Left ventricle myocardium superior (tissue), 1 donor: ENCODE measurements at places on chromosomes 5 and 9. TPM values are rescaled to one million over a fixed set of nuclear protein-coding genes. Genes with fewer than 3 reads are reported as not detected.
A peak's percentile ranks its signal among the peaks of the same experiment; 100 is the strongest.

- DNase-seq: no peak
Observed at GRCh38 chr9:127132921-127133647, 10.6 kb upstream of the ANGPTL2 start.

DNA sequence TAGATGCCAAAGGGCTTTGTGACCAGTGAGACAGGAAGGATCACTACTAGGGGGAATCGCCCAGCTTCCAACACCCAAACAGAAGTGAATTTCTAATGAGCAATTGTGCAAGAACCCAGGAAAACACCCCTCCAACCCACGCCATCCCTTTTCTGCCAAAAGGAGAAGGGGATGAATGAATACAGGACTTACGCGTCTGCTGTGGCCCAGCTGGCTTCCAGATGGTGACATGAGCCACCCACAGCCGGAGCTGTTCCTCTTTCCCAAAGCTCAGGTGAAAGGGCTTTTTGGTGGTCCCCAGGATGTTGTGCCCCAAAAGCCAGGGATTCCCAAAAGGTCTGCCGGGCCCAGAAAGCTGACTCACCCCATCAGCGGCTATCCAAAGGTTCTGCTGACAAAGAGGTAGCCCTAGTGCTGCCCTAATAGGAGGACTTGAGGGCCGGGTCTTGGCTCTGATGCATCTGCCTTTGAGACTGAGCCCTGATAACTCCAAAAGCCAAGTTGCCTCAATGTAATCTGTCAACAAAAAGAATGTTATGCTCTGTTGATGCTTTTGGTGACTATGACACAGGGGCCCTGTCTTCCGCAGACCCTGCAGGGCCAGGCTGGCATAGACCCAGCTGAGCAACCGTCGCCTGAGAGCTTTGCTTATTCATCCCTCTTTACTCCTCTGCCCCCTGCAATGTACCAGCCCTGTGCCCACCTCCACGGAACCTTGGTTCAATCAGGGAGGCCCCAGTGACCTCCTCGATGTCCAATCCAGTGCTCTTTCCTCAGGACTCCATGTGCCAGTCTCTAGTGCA lies 14.5 kb downstream of the GSN start:
- DNase-seq: peak; percentile 81

DNA sequence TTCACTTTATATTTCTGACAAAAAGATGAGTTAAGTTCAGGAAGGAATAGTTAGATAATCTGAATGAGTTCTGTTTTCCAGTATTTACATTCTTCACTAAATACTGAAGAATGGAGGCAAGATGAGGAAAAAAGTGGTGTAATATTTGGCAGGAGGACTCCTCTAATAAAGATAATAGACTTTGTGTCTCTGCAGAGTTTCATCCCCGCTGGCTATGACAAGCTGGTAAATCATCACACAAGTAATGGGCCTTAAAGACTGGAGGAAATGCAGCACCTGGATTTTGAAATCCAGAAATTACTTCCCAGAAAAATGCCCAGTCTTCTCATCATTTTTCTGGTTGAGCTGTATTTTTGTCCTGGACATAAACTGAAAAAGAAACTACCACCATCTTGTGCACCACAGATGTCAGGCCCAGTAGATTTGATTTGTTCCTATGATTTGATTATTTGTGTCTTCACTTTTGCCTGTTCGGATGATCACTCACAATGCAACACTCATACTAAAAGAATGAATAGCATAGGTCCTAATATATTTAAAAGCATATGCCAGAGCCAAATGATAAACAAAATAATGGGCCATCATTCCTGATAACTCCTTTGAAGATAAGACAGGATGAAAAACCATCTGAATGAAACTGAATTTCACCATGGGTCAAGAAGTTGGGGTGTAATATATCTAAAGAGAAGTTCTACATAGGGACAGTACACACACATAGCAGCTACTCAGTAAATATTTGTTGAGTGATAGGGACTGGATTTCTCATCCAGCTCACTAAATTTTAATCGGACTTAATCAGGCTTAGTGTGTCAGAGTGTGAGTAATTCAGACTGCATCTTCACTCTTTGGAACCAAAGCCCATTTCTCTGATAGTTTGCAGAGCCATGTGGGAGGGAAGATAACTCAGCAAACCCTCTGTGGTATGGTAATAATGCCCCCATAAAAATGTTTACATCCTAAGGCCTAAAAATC lies 200.5 kb downstream of the HINT1 start:
- no peak for DNase-seq

DNA sequence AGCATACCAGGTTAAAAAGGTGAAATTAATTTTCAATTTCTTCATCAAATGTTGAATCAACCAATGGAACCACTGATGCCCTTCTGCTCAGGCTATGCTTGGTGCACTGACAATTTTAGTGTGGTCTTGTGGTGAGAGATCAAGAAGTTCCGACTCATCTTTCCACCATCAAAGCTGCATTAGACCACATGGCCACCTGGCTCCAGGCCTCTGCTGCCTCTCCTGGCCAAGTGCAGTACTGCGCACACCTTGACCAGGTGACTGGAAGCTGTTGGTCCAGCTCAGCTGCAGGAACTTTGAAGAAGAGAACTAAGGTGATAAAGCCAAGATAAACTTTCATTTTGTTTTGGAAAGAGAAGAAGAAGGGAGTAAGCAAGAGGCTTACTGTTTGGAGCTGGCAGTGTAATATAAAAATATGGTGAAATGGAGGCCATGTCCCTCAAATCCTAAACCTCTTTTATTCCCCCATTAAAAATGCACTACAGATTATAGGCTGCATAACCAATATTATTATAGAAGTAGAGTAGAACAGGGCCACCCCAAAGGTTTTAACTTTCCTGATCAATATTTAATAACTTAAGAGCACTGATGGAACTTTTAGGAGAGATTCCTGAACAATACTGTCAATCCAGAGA lies 315.5 kb upstream of the C9orf72 start:
- DNase-seq: no peak

DNA sequence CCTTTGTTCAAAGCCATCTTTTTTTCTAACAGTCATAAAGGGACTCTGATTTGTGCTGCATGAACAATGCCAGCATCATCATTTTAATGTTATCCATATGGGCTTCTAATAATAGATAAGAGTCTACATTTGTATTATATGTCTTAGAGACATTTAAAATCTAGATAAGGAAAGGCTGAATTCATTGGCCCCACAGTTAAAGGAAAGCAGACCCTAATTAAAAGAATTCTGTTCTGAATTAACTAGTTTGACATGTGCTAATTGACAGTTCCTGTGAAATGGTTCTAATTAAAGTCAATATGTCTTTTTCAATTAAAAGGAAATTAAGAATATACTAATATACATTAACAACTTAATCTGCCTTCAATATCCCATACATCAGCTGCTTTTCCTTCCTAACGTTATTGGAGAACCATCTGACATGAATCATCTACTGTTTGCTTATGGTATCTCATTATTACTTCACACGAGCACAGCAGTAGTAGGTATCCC lies 104.7 kb downstream of the NR2F1-AS1 start:
- no peak for DNase-seq

- DNase-seq: no peak
Observed at GRCh38 chr9:90307167-90307833, 335.3 kb downstream of the DIRAS2 start.

DNA sequence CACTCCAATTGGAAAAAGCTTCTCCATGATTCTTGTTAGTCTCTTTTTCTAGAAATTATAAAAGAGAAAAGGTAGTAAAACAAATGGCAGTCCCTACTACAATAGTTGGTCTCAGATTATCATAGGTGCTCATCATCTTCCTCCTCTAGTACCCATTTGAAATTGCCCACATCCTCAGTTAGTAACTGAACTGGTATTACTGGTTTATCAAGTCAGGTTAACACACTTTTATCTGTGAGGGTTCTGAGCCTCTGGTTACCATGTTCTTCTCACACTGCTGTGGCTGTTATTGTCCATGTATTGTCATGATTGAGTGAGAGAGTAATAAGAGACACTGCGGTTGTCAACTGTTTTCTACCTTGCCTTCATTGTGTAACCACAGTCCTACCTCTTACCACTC lies 901.7 kb downstream of the TLE1 start:
- DNase-seq: no peak

GRCh38 chr9:81673310-81673709 lies 16.0 kb downstream of the TLE1 start:
- DNase-seq: no peak

GRCh38 chr9:137791947-137792346 lies 85.6 kb upstream of the CACNA1B start:
- no peak for DNase-seq

DNA sequence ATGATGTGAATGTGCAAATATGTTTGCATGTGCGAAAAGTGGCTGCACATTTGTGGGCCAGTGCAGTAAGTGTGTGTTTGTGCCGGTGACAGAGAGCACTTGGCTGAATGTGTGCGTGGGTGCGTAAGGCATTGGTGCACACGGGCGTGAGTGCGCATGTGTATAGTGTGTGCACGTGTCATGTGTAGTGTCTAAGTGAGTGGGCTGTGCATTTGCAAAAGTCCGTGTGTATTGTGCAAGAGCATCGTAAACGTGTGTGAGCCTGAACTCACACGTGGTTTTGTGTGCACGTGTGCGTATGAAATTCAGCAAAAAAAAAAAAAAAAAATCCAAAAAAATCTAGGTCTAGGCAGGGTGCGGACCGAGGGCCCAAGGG lies 6.5 kb upstream of the EBF1 start:
- no peak for DNase-seq

- DNase-seq: no peak
Observed at GRCh38 chr9:96293498-96294158, 8.3 kb downstream of the HSD17B3 start.

GRCh38 chr9:34289159-34289558 lies 39.9 kb downstream of the KIF24 start:
- no peak for DNase-seq

GRCh38 chr9:133119846-133120500 lies 1.1 kb downstream of the RALGDS start:
- no peak for DNase-seq

GRCh38 chr9:116279230-116279629 lies 125.6 kb downstream of the PAPPA start:
- DNase-seq: no peak

GRCh38 chr5:61673007-61673735 lies 341.1 kb downstream of the ZSWIM6 start:
- no peak for DNase-seq

GRCh38 chr9:109269081-109269480 lies 51.8 kb downstream of the EPB41L4B start:
- no peak for DNase-seq

- DNase-seq: no peak
Observed at GRCh38 chr5:153660919-153661318, 170.4 kb downstream of the GRIA1 start.

DNA sequence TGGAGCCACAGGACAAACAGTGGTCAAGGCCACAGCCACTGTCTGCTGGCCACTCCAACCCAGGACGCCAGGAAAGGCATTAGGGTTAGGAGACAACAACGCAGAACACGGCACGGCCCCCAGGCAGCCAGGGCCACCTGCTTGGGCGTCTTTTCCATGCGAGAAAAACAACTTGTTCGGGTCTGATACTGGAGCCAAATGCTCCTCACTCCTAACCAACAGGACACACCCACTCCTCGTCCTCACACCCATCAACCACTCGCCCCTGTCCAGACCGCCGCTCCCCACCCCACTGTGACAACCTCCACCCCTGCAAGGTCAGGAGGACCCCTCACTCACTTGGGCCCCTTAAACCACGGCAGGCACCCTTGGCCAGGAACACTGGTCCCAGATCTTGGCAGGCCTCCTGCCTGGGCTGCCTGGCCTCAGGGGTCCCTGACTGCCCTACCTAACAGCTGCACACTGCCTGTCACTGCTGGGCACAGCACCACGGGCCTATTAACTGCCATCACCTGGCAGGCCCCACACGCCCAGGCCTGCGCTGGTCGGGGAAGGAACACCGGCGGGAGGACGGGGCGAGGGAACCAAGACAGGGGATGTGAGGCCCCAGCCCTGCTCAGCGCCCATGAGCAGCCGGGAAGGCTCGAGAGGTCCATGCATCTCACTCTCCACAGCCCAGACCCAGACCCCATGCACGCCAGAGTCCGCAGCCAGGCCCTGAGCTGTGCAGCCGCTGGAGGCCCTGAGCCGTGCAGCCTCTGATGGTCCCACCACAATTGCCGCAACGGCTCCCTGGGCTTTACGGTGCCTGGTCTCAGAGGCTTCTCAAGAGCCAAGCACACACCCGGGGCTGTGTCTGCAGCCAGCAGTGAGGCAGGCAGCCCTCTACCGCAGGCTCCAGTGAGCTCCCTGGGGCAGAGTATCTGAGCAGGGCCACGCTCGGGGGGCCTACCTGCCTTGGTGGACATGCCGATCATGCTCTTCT lies 13.8 kb downstream of the CLPTM1L start:
- no peak for DNase-seq

GRCh38 chr9:114161513-114161912 lies 6.2 kb downstream of the COL27A1 start:
- DNase-seq: peak; percentile 16

- peak; percentile 39 for DNase-seq
Observed at GRCh38 chr9:129109952-129110739, 447 bp downstream of the CRAT start.

GRCh38 chr5:154709368-154710305 lies 45.5 kb upstream of the LARP1 start:
- DNase-seq: no peak

DNA sequence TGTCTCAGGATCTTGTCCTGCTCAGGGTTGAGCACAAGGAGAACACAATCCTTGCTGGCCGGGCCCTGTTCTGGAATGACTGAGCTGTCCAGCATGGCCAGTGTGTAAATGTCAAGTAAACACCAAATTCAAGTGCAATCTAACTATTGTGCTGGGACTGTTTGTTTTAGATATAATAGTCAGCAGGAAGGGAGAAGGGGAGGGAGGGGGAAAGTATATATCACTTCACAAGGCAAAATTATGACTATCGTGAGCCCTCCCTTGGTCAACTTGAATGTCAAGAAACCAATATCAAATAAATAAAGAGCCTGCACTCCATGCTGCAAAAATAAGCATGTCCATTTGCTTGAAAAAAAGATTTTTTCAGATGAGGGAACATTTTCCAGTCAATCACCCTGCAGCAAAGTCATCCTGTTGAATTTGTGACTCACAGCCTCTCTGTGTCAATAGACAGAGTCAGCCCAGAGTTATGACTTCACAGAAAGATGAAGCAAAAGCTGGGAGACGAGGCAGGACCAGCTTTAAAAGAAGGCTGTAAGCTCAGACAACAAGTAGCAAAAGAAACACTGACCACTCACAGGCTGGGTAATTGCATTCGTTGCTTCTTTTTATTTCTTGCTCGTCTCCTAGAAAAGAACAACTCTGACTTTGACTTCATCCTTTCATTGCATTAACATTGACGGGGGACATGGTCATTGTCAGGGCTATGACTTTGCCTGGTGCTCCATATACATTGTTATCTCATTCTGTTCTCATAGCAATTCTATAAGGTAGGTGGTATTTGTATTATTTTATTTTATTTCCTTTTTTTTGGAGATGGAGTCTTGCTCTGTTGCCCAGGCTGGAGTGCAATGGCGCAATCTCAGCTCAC lies 15.3 kb upstream of the KLF4 start:
- DNase-seq: no peak

DOCK8 gene
- 5.7 TPM for total RNA-seq

PIP5K1B gene
- total RNA-seq: 85.3 TPM

SLC25A2 gene
- total RNA-seq: not detected

SHC3 gene
- 0.59 TPM for total RNA-seq

CAMK2A gene
- total RNA-seq: 16.6 TPM

PCA3 gene
- total RNA-seq: not detected

KLF4 gene
- total RNA-seq: 30.5 TPM

CBY3 gene
- not detected for total RNA-seq

TUT7 gene
- total RNA-seq: 15.9 TPM

NXNL2 gene
- total RNA-seq: not detected

ANKRD31 gene
- not detected for total RNA-seq

ESM1 gene
- not detected for total RNA-seq

TAF11L5 gene
- total RNA-seq: not detected

RELL2 gene
- total RNA-seq: 0.55 TPM
